ENCODE measurements at places on chromosomes 11 and 22.

GRCh38 chr22:30324014-30324730 is 2.6 kb downstream of the TBC1D10A start:
- no peak for DNase-seq

DNA sequence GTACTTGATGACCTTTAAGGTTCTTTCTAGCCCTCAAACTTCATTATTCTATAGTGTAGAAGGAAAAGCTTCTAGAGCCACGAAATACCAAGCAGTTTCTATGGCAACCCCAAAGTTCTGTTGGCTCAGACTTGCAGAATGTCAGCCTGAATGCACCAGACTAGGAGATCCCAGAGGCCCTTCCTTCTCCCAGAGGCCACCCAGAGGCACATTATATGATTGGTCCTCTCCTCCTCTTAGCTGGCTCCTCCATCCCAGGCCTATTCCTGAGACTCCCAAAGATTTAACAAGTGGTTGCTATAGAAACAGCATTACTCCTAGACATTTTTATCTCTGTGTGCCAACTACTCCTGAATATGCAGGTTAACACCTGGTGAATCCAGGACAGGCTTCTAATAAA is 69.2 kb upstream of the CCDC90B start:
- DNase-seq, result no peak

DNA sequence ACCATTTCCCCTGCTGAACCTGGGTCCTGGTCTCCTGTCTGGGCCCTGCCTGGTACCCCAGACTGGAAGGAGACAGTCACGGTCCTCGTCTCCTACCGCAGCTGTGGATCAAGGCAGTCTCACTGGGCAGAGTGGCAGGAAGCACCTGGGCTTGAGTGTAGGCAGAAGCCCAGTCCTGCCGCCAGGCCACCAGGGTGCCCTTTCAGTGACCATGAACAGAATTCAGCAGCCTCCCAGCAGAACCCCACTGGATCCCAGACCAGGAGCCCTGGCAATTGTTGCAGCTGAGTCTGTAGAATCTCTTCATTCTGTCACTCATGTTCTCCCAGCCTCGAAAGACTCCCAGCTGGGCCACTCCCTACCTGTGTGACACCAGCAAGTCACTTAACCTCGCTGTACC is 25.5 kb upstream of the CREB3L1 start:
- DNase-seq, result no peak

DNA sequence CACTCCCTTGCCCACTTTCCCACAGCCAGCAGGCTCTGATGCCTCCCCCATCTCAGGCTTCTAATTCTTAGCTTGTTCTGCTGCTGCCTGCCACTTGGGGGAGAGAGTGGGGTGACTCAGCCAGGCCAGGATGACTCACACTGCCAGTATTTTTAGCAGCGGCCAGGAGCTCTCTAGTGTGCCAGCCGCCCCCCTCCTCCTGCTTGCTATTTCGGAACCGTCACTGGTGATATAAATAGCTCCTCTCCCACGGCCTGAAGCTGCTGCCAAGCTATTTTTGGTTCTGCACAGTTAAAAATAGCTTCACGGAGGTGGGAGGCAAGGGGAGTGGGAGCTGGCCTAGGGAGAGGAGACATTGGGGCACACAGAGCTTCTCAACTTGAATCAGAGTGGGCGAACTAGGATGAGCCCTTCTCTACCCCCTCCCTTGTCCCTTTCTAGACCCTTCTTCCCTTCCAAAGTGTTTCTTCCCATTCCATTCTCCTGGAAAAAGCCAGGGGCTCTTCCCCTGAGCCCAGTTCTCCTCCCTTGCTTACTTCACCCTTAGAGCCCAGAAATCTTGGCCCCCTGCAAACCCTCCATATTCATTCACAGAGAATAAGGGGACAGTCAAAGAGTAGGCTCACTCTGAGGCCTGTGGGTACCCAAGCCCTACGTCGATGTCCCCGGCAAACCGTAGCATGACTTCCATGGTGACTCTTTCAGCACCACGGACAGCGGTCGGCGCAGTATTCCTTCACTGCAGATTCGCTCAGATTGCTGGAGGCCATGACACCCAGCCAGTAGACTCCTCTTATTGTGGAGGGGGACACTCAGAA is 2.5 kb upstream of the NPAS4 start:
- DNase-seq, result peak; percentile 85

GRCh38 chr11:65224930-65225278 is 36.9 kb upstream of the POLA2 start:
- DNase-seq, result peak; percentile 33

Data from H4 (cell line).